Liver (tissue), 10 donors: ENCODE measurements at places on chromosomes 1 and 21.
A peak's percentile ranks its signal among the peaks of the same experiment; 100 is the strongest.

DNA sequence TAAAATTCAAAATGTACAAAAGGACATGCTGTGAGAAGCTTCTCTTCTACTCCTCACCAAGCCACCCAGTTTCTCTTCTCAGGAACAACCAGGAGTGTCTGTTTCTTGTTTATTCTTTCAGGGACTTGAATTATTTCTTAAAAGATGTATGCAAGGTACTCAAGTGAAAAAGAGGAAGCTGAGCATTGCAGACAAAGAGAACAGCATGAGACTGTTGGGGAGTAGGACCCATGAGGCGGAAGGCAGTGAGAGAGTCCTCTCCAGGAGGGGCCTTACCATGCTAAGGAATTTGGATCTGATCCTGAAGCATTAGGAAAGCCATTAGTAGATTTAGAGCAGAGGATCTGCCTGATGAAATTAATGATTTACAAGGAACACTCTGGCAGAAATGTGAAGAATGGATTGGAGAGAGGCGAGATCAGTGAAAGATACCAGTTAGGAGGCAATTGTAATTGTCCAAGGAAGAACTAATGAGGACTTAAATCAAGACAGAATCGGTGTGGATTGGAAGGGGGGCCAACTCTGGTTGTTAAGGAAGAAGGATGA is 14.7 kb upstream of the SSX2IP start:
- no peak for DNase-seq

DNA sequence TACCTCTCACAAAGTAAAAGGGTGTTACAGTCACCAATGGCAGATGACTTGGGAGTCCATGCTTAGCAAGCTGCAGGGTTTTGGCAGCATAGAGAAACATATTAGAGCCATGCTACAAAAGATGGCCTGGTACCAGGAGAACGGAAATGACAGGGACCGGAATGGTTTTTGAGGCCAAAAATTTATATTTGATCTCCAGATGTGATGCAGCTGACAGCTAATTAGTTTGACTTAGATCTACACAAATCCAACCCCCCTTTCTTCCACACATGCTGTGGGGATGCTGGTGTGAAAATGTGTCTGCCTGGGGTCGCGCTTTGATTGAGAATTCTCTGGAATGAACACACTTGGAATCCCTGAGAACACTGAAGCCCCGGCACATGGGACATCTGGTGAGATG is 26.5 kb downstream of the SYF2 start:
- no peak for DNase-seq

GRCh38 chr1:209689477-209689876 is 14.3 kb downstream of the G0S2 start:
- no peak for DNase-seq

DNA sequence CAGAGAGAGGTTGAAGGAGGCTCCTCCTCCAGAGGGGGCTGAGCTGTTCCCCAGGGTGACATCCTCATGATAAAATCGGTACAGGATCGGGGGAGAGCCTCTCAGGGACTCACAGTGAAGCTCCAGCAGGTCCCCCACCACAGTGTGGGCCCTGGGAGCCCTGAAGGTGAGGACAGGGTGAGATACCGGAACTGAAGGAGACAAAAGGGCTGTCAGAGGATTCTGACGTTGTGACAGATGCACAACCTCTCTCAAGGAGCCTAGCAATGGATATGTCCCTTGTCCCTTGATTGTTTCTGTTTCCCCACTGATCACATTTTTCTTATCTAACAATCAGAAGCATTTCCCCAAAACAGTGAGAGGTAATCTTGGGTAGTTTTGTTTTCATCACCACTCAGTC is 5.2 kb downstream of the FCRL3 start:
- no peak for DNase-seq

DNA sequence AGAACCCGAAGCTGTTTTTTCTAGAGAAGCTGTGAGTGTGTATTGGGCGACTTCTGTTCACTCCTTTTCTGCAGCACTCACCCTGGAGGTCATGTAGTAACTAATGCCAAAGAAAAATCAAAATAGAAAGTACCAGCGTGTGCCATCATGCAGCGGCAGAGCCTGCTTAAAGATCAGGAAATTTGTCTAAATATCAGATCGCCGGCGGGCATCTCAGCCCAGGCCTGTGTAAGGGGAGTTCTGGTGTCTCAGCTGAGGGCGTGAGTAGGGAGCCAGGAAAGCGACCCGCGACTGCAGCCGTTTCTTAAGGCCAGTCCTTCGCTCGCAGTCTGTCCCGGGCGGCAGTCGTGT is 768 bp downstream of the EDARADD start:
- no peak for DNase-seq

DNA sequence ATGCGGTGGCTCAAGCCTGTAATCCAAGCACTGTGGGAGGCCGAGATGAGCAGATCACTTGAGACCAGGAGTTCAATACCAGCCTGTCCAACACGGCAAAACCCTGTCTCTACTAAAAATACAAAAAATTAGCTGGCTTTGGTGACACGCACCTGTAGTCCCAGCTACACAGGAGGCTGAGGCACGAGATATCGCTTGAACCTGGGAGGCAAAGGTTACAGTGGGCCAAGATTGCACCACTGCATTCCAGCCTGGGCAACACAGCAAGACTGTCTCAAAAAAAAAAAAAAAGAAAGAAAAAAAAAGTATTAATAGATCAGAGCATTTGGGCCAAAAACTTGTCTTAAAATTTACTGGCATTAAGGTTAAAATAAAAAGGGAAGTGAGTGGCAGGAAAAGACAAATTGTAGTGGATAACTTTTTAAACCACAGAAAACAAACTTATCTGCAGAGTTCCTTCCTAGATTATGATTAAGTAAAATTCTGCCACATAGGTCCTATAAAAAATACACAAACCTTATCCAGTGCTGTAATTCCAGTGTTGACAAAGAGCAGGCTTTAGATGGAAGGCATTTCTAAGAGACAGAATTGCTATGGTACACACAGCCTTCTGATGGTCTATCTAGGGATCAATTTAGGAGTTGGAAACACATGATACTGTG is 53.3 kb downstream of the EIF4G3 start:
- no peak for DNase-seq

GRCh38 chr1:22971161-22971560 is 1.5 kb downstream of the LACTBL1 start:
- no peak for DNase-seq

- DNase-seq = no peak
Measured at GRCh38 chr1:4346131-4346530, 308.3 kb upstream of the AJAP1 start.

DNA sequence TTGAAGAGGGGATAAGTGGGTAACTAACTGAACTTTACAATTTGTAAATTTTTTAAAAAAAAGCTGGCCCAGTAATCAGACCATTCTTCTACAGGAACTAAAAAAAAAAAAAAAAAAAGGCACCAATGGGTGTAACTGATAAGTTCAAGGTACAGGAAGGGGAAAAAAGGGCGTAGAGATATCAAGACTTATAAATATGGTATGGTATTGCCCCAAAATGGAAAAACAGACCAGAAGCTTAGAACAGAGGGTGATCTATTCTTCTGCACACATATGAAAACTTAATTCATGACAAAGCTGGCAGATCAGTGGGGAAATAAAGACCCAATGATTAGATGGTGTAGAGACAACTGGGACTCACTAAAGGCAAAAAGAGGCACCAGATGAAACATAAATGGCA is 58.9 kb downstream of the LHX4 start:
- DNase-seq = no peak

- no peak for DNase-seq
Measured at GRCh38 chr1:83928396-83928795, 70.5 kb downstream of the TTLL7 start.

GRCh38 chr1:229127301-229127700 is 143.6 kb upstream of the RAB4A start:
- no peak for DNase-seq

- no peak for DNase-seq
Measured at GRCh38 chr1:240134596-240134995, 42.9 kb downstream of the FMN2 start.

- no peak for DNase-seq
Measured at GRCh38 chr1:53065391-53065790, 3.4 kb downstream of the PODN start.

- DNase-seq = no peak
Measured at GRCh38 chr1:83764209-83764608, 234.7 kb downstream of the TTLL7 start.

- DNase-seq = no peak
Measured at GRCh38 chr1:27519331-27520258, 29.6 kb upstream of the WASF2 start.

DNA sequence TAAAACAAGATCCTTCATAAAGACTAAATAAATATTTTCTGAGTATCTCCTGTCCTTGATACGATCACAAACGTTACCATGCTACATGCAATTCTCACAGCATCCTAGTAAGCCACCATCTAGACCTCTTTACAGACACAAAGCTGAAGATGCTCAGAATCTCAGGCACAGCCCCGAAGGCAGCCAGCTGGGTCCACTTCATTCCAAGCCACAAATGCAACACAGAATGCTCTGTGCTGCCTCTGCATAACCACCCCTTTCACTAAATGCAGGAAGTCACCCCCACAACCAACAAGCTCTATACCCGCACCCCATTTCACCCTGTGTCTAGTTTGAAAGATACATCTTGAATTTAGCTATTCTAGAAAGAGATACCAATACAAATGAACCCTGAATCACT is 12.9 kb downstream of the RCAN1 start:
- no peak for DNase-seq

DNA sequence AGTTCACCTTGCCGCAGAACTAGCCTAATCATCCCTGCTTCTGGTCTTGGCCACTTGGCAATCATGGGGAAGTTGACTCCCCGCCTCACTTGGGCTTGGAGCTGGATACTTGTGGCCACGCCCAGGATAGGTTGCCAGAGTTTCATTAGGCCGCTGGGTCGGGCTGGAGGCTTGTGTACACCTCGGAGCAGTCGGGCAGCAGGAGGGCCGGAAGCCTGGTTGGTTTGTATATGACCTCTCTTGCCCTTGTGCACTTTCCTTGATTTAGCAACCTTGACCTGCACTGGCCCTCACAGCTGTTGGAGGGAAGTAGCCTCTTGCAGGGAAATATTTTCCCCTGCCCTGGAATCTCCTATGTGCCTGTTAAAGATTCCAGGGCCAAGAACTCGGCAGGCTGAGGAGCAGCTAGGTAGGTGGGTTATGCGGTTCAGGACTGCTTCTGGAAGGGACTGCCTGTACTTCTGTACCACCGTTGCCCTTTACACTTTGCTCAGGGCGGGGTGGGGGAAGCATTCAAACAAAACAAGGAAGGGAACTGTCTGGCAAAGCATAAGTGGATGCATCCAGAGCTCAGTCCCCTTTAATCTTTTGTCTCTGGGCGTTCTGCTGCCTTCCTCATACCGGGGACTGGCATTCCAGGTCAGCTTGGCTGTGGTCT is 83.5 kb downstream of the UCK2 start:
- DNase-seq = peak; percentile 62

- DNase-seq = no peak
Measured at GRCh38 chr1:24501371-24502064, 1.1 kb upstream of the RCAN3 start.

- DNase-seq = no peak
Measured at GRCh38 chr21:34844013-34844923, 175.5 kb downstream of the CLIC6 start.

DNA sequence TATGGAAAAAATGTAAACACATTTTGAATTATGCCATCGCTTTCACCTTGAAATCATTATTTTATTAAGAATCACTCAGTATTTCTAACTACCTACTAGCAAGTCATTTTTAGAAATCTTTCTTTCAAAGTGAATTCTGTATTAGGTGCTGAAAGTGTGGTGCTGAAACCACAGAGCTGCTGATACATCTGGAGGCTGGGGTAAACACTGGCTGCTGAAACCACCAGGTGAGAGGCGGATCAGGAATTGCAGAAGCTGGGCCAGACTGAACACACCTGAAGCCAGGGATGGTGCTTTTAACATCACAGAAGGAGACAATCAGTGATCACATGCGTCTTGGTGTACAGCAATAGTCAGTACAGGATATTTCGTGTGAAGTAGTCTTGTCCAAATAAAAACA is 42.2 kb upstream of the KCNE1 start:
- DNase-seq = no peak

GRCh38 chr1:36729716-36730510 is 247.2 kb upstream of the CSF3R start:
- DNase-seq = no peak

DNA sequence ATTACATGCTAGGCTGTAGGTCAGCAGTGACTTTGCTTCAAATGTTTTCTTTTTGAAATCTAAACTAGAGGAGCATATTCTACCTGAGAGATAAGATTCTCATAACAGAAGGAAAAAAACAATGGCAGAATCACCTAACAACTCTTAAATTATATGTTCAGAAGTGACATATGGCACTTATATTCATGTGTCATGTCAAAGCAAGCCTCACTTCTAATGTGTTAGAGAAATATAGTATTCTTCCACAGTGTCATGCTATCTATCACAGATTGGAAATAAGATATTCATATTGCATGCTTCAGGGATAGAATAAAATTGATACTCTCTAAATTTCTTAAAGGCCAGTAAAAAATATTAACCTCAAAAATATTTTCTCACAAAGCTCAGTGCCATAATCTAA is 874.6 kb upstream of the PRMT6 start:
- DNase-seq = no peak

DNA sequence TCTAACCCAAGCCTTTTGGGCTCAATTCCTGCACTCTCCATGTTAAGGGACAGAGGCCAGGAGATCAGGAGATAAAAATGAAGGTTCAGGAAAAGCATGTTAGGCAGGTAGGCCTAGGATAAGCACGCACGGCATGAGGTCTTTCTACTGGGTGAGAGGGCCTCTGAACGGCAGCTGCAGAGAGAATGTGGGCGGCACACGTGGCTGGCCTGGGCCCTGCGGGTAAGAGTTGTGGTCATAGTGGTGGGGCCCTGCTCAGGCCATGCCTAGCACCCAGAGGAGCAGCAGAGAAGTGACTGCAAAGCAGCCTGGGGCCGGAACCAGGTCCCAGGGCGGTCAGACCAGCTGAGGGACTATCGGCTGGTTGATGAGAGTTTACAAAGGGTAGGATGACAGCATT is 7.5 kb upstream of the FOXO6 start:
- peak; percentile 30 for DNase-seq

- no peak for DNase-seq
Measured at GRCh38 chr1:233367057-233367803, 39.7 kb downstream of the MAP3K21 start.

- no peak for DNase-seq
Measured at GRCh38 chr1:109628540-109629321, 9.1 kb downstream of the AMPD2 start.

- DNase-seq = no peak
Measured at GRCh38 chr1:113269168-113269963, 120.9 kb upstream of the MAGI3 start.

GRCh38 chr1:230327892-230328284 is 98.2 kb downstream of the PGBD5 start:
- no peak for DNase-seq

DNA sequence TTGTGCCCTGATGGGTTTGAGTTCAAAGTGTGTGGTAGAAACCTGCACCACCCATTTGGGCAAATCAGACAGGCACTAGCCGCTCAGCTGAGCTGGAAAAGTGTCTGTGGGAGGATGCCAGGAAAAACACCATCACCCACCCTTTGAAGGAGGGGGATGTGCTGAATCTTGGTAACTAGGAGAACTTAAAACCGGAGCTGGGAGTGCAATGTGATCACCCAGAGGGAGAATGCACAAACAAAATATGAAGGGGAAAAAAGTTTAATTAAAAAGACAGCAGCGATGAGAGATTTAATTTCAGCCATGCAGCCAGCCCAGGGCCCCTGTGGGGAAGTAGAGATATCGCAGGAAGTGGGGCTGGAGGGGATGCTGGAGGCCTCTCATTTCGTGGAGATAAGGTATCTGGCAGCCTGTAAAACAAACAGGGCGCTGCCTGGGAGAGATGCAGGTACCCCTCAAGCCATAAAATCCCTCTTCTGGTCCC is 86.8 kb upstream of the BCAR3 start:
- DNase-seq = no peak
